Urothelium cell line (cell line): ENCODE measurements at places on chromosomes 5 and 9.
A peak's percentile ranks its signal among the peaks of the same experiment; 100 is the strongest.

DNA sequence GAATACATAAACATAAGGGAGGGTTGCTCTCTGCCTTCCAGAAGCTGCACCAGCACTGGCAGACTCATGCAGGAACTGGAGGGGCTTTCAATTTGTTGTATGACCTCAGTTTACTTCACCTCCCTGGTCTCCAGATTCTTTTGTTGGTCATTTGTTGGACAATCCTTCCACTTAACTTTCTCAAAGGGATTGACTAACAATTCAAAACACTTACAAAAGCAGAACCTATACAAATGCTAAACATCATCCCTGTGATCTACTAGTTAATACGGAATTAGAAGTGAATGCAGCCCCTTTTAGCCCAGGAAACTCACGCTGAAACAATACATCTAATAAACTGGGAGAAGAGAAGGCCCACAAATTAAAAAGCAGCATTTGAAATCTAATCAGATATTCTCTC, 404.6 kb upstream of the BRINP1 start:
- no peak for DNase-seq

- DNase-seq, result no peak
These were observed 6.5 kb upstream of the SYK start for GRCh38 chr9:90795084-90795483.

- DNase-seq, result no peak
These were observed 33.3 kb downstream of the MTRR start for GRCh38 chr5:7902201-7902600.

DNA sequence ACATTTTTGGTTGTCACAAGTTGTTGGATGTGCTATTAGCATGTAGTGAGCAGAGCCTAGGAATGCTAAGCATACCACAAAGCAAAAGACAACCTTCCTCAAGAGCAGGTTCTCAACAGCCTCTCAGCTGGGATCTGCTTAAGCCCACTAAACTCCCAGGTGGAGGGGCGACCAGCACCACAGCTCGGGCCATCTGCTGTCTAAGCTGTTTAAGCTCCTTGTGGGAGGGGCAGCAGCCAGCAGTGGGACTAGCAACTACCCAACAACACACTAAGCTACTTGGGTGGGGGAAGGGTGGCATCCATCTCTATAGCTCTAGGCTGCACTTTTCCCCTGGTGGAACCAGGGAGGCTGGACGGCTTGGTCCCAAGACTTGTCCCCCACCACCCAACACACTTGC, 1052.7 kb upstream of the ARRDC3 start:
- no peak for DNase-seq

DNA sequence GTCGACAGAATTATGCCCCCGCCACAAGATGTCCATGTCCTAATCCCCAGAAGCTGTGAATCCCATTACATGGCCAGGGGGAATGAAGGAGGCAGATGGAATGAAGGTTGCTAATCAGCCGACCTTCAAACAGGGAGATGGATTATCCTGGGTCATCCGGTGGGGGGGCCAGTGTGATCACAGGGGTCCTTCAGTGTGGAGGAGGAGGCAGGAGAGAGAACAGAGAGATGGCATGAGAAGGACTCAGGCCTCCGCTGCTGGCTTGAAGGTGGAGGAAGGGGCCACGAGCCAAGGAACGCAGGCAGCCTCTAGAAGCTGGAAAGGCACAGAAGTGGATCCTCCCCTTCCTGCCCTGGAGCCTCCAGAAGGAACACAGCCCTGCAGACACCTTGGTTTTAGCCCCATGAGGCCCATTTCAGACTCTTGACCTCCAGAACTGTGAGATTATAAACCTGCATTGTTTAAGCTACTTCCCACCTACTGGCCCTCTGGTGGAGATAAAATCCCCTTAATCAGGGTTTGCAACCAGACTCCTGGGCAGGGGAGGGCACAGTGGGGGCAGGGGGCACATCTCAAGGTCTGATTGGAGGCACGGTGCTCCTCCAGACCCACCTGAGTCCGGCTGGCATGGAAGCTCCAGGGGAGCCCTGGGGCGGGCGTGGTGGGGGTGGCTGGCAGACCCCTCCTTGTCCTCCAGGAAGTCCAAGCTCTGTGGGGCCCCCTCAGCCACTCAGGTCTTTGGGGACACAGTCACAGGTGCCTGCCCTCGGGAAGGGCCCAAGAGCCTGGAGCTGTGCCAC, 13.8 kb downstream of the PTGES2 start:
- DNase-seq, result no peak

- peak; percentile 82 for DNase-seq
These were observed 5.0 kb downstream of the IL3 start for GRCh38 chr5:132065351-132065937.

- DNase-seq, result no peak
These were observed 3.8 kb upstream of the LCN1 start for GRCh38 chr9:135517407-135517822.

GRCh38 chr5:164868761-164869160, 1363.3 kb downstream of the MAT2B start:
- no peak for DNase-seq
